ENCODE measurements at places on chromosomes 1 and 21. TPM values are rescaled to one million over a fixed set of nuclear protein-coding genes. Genes with fewer than 3 reads are reported as not detected.
A peak's percentile ranks its signal among the peaks of the same experiment; 100 is the strongest.

DNA sequence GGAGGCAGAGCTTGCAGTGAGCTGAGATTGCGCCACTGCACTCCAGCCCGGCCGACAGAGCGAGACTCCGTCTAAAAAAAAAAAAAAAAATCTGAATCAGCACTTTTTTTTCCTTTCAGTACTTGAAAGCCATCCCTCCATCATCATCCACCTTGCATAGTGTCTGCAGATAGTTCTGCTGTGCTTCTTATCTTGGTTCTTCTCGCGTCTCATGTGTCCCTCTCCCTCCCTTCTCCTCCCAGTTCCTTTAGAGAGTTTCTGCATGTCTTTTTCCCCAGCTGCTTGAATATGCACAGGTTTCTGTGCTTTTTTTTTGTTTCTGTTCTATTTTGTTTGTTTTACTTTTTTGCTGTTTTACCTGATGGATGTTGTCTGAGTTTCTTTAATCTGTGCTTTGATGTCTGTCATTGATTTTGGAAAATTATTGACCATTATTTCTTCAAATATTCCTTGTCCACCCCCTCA lies 3.9 kb upstream of the COL18A1 start:
- ATAC-seq: no peak

DNA sequence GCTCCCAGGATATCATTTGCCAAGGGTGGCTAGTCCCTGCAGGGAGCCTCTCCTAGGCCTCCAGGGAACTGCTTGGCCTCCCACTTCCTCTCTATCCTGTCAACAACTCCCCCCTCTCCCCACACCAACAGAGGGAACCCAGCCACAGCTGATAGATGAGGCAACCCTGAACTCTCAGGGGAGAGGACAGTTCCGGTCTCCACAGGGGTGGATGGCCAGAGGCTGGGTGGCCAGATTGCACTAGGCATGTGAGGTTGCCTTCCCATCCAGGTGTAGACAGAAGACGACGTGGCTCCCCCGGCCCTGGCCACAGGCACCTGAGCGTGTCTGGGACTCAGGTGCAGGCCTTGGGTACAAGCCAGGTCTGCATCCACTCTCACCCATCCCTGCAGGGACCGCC lies 53.3 kb downstream of the TOR1AIP2 start:
- no peak for ATAC-seq

DNA sequence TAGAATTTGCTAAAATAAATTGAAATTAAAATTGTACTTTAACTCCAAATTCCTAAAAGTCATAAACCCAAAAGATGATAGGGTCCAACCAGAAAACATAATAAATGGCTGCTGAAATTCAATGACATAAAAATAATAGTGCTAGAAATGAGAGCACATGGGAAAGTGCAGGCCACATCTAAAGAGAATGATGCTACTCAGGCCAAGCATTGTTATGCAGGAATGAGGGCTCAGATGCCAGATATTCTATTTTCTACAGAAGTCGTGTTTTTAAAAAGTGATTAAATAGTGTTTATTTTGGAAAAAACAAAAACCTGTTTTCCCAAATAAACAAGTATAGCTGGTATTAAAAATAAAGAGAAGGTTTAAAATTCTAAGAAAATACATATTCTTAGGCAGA lies 234.4 kb downstream of the KCNT2 start:
- no peak for ATAC-seq

- ATAC-seq: peak; percentile 11
These were observed 651.6 kb upstream of the ADGRL4 start for GRCh38 chr1:79657951-79658658.

DNA sequence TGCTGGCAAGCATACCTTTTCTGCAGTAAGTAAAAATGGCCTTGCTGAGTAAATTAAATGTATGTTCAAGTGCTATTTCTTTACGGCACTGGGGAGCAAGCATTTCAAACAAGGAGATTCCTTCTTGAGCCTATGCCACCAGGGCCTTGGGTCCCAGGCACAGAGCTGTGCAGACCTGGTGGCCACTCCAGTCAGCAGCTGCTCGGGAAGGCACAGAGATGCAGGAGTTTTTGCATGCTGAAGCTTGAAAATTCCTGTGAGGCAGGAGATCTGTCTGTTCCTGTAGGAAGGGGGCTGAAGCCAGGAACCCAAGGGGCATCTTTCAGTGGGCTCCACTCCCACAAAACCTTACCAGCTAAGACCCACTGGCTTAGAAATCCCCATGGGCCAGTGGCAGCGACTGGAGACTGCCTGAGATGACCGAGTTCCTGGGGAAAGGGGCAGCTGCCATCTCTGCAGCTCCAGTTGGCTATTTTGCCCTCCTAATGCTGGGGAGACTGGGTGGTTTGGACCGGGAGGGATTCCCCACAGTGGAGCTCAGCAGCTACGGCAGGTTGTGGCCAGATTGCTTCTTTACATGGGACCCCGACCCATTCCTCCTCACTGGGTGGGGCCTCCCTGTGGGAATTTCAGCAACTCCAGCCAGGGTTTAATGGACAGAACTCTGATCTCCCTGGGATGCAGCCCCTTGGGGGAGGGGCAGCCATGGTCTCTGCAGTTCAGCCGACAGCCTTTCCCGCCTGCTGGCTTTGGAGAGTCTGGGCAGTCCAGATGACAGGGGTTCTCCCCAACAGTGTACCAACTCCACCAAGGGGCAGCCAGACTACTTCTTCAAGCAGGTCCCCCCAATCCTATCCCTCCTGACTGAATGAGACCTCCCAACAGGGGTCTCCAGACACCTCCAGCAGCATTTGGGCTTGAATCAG lies 8.4 kb upstream of the PGBD2 start:
- no peak for ATAC-seq

The PRR9 gene
- not detected for total RNA-seq

The NBL1 gene
- total RNA-seq: 41.0 TPM

GRCh38 chr1:163565166-163565565 lies 243.4 kb downstream of the NUF2 start:
- ATAC-seq: peak; percentile 76

The LAPTM5 gene
- 0.75 TPM for total RNA-seq

DNA sequence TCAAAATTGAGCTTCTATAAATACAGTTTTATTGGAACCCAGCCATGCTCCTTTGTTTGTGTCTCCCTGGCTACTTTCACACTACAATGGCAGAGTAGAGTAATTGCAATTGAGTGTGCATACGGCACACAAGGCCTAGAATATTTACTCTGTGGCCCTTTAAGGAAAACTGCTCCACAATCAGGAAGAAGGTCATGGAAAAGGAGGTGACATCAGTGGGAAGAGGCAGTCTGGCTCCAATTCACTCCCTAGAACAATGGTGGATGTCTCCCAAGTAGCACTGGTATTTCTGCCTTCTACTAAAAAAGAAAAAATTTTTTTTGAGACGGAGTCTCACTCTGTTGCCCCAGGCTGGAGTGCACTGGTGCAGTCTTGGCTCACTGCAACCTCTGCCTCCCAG lies 51.3 kb downstream of the KRTAP19-8 start:
- ATAC-seq: no peak

The KIF17 gene
- total RNA-seq: 0.43 TPM

- ATAC-seq: no peak
These were observed 435.3 kb upstream of the USP24 start for GRCh38 chr1:55650444-55650843.

DNA sequence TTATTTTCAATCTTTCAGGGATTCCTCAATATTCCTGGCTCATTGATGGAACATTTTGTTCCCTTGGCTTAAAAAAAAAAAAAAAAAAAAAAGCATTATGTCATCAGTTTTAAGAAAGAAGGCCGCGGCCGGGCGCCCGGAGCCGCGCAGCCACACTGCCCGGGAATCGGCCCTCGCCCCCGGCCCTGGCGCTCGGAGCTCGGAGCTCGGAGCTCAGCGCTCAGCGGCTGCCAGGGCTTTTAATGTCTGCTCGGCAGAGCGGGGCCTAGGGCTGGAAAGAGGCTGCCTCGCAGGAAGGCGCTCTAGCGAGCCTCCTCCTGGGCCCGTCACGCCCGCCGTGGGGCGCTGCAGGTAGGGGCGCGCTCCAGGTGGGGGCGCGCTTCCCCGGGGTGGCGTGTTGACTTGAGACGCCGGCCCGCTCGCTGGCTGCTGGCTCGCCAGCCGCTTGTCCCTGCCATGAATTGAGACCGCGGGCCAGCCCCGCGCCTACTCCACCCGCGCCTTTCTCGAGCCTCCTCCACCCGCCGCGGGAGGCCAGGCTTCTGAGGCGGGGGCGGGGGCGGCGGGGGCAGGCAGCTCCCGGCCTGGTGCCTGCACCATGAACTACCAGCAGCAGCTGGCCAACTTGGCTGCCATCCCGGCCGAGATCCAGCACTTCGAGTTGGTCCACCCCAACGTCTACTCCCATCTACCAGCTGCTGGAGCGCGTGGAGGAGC lies 5.4 kb upstream of the TDRD5 start:
- ATAC-seq: peak; percentile 96

The MYOC gene
- total RNA-seq: not detected

DNA sequence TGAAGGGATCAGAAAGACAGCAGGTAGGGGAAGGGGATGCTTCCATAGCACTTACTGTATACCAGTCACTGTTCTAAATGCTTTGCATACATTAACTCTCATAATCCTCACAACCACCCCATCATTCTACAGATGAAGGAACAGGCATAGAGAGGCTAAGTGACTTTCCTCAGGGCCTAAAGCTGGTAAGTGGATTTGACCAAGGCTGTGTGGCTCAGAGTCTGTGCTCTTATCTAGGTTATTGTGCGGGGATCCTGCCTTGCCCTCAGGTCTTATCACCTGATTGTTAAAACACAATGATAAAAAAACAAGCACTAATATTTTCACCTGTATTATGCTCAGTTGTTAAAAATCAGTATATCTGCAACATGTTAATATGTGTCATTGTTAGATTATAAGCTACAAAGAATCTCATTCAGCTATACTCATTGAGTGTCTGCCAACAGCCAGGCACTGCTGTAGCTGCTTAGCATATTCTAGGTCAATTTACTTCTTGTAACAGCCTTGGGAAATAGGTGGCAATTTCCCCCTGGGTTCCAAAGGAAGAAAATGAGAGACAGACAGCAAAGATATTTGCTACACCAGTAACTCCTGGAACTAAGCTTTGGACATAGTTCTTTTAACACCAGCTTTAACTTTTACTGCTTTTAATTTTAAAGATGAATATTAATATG lies 38.6 kb upstream of the RBM15 start:
- no peak for ATAC-seq

- ATAC-seq: no peak
These were observed 792.8 kb upstream of the B3GALT2 start for GRCh38 chr1:193979219-193979618.

DNA sequence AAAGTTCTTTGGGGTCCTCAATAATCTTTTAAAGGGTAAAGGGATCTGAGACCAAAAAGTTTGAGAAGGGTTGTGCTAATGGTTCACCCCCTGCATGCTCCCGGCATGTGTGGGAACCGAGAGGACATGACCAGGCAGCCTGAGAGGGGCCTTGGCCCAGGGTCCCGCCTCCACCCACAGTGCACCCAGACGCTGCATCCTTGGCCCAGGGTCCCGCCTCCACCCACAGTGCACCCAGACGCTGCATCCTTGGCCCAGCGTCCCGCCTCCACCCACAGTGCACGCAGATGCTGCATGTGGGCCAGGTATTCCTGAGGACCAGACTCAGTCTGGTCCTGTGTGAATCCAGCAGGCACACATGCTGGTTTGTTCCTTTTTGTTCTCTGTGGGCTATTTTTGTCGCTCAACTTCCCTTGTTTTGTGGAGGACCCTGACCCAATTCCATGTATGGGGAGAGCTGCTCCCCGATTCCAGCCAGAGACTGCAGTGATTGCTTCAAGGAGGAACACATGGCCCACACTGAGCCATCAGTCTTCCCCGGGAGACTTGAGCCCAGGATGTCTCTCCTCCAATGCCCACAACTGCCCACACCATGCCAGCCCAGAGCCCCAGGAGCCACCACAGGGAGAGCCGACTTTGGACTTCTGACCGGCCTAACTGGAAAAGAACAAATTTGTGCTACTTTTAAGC lies 3.5 kb downstream of the NPHP4 start:
- no peak for ATAC-seq

GRCh38 chr1:85473390-85473789 lies 8.4 kb upstream of the DDAH1 start:
- ATAC-seq: no peak

GRCh38 chr1:66400660-66401059 lies 133.3 kb upstream of the SGIP1 start:
- no peak for ATAC-seq

GRCh38 chr1:11913291-11913690 lies 12.9 kb downstream of the KIAA2013 start:
- no peak for ATAC-seq

GRCh38 chr1:113508364-113509164 lies 118.2 kb downstream of the MAGI3 start:
- ATAC-seq: no peak

DNA sequence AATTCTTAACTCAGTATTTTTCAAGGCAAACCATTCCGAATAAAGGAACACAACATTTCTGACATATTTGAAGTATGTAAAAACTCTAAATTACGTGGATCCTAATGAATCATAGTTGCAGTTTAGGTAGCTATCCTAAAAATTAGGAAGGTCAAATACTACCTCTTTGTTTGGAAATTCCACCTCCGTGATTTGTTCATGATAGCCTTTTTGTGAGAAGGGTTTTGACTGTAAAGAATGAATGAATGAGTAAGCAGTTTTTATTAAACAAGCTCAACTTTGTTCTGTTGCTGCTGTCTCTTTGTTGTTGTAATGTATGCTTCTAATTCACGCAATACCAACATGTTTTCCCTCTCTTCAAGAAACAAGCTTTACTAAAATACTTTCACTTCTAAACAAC lies 840.4 kb downstream of the USP25 start:
- ATAC-seq: no peak

DNA sequence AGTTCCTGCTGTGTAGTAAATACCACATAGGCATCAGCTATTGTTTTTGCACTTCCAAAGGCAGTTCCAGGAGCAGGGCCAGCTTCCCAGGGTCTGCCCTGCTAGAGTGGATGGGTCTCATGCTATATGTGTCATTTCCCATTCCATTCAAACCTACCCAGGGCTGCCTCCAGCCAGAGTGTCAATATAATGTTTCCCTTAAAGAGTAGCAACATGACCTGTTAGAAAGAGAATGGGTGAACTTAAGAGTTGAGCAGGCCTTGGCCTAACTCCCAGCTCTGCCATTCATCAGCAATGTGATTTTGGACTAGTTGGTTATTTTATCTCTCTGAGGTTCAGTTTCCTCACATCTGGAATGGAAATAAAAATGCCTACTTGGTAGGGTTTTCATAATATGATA lies 44.9 kb downstream of the RAB3B start:
- no peak for ATAC-seq

GRCh38 chr1:33074193-33074945 lies 6.6 kb upstream of the AZIN2 start:
- no peak for ATAC-seq

The TRMT1L gene
- 22.8 TPM for total RNA-seq

DNA sequence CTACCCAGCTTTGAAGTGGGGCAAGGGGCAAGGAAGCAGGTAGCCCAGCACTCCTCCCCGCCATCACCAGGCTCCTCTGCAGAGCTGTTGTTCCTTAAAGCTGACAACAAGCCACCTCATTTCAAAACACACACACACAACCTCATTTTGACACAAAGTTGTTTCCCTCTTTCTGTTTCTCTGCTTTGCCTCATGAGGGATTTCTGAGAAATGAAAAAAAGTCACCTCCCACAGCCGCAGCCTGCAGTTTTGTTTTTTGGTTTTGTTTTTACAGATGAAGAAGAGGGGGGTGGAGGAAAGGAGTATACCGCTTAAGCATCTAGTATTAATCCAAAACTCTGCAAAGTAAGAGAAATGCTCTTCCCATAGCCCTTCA lies 12.1 kb downstream of the MCL1 start:
- no peak for ATAC-seq

- ATAC-seq: no peak
These were observed 165.4 kb upstream of the KCNK2 start for GRCh38 chr1:214917081-214917635.
